ENCODE measurements at places on chromosomes 2 and 18.

GRCh38 chr2:170202437-170202836, 24.5 kb downstream of the MYO3B start:
- no peak for DNase-seq

DNA sequence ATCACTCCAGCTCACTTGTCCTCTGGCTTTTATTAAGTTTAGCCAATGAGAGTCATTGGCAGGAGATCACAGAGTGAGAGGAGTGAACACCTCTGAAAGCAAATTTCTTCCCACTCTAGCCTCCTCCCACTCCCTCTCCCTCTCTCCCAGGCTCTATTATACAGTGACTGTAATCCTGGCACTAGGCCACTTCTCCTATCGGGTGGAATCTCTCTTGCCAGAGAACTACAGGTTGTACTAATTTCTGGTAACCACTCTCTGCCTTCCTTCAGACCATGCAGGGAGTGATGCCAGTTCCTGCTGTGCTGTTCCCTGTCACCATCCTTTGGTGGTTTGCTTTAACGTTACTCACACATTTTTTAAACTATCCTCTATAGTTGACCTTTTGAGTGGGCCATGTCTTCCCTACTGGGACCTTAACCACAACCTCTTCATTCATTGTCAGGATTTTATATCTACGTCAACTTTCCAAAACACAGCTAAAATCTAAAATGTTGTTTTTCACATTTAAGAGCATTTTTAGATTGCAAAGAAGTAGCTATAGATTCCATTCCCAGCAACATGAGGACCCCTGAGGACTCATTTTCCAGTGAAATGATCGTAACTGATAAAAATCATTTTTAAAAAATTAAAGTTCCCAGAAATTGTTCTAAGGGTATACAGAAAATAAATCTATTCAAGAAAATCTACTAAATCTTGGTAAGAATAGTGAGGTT, 217.1 kb downstream of the MREG start:
- DNase-seq = no peak

- no peak for DNase-seq
Measured at GRCh38 chr18:48138210-48138609, 207.8 kb upstream of the SMAD2 start.

GRCh38 chr2:189542145-189542882, 38.3 kb downstream of the SLC40A1 start:
- DNase-seq = no peak

- no peak for DNase-seq
Measured at GRCh38 chr2:46737577-46737976, 178.0 kb downstream of the MCFD2 start.
